ENCODE measurements at places on chromosomes 4 and X. TPM values are rescaled to one million over a fixed set of nuclear protein-coding genes. Genes with fewer than 3 reads are reported as not detected.

Gene TSPAN6
- total RNA-seq, result 2.3 TPM

DNA sequence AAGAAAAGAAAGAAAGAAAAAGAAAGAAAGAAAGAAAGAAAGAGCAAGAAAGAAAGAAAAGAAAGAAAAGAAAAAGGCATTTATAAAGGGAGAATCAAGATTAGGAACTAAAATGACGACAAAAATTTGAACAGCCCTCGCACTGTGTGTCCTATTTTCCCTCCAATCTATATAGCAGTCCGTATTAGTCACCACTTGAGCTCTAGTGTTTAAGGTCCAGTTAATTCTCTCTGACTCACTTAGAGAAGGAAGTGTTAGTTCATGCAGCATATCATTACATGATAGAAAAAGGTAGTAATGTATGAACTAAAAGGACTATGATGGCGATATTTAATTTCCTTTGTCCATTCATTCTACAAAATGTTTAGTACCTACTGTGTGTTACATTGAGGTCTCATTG lies 122.7 kb downstream of the CBLL2 start:
- no peaks in the 10 kb centered on the region for H3K36me3 ChIP-seq
- no peak overlapping the region for H3K4me3 ChIP-seq
- H3K27ac ChIP-seq, result no peak overlapping the region
- DNase-seq, result no peak

DNA sequence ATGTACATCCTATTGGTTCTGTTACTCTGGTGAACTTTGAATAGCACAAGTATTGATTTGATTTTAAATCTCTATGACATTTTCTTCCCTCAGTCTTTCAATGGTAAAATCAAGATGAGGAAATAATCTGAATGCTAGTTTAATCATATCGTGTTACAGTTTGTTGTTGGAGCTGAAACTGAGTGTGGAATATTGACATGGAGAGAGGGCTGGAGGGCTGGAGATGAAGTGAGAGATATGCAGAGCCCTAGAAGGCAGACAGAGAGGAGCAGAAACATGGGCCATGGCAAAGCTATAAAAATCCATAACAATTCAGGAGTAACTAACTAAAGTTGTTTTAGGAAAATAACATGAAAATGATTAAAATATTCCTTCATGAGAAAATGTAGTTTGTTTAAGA lies 141.1 kb downstream of the BANK1 start:
- H3K36me3 ChIP-seq, result no peaks in the 10 kb centered on the region
- no peak overlapping the region for H3K27ac ChIP-seq
- DNase-seq, result no peak
- no peak overlapping the region for H3K4me3 ChIP-seq

DNA sequence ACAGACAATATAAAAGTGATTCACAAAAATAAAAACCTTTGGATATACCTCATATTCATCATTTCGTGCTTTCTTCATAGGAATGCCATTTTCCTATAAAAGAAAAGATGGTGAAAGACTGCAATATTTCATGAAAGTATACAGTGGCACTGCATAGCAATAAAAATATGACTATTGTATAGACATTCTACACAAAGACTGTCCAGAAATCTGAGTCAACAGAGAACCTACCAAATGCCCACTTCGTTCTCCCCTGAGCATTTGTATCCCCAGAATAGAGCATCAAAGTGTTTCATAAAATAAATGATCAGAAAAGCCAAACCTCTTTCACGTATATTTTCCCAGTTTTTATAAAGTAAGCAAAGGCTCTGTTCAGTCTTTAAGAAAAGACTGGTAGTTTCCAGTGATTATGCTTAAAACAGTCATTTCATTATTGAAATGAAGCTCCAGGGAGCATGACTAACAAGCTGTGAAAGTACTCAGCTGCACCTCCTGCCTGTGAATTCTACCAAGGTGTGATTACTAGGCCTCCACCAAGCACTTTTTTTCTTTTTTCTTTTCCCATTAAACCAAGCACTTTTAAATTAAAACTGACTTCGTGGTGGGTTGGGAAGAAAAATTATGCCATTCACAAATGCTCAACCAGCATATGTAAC lies 20.2 kb downstream of the PPA2 start:
- no peak overlapping the region for H3K27ac ChIP-seq
- H3K27me3 ChIP-seq, result no peaks in the 10 kb centered on the region
- no peak overlapping the region for H3K4me3 ChIP-seq
- H3K4me1 ChIP-seq, result no peaks in the 10 kb centered on the region

Gene CYSLTR1
- total RNA-seq, result 0.37 TPM

Gene IL21
- not detected for total RNA-seq

DNA sequence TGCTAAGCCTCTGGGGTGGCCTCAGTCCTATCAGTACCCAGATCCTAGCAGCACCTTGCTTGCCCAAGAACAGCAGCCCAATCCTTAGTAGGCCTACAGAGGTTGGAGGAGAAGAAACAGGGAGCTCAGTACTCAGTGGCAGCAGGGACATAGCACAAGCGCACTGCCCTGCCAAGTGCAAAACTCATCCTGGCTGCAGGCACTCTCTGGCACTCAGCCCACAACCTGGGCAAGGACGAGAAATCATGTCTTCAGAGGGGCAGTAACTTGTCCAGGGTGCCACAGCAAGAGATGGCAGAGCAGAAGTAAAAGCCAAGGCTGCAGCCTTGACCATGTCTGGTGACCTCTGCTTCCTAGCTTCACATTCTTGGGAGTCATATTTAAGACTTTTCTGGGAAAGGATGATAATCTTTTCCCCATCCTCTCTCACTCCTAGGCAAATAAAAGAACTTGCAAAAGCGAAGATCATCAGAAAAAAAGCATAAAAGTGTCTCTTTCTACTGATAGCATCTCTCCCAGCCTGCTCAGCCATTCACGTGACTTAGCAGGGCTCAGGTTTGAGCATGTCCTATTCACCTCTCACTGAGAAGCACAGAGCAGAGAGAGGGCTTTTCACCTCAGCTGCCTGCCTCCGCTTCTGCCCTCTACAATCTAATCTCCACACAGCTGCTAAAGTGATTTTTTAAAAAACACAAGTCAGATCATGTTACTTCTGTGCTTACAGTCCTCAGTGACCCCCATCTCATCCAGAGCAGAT lies 37.2 kb upstream of the MAGEA4 start:
- H3K36me3 ChIP-seq, result no peaks in the 10 kb centered on the region
- no peak overlapping the region for H3K4me3 ChIP-seq
- H3K27me3 ChIP-seq, result no peaks in the 10 kb centered on the region
- H3K27ac ChIP-seq, result no peak overlapping the region
- DNase-seq, result no peak

Gene PHOX2B
- not detected for total RNA-seq

GRCh38 chr4:5184606-5185005 lies 133.3 kb downstream of the STK32B start:
- H3K4me1 ChIP-seq, result no peaks in the 10 kb centered on the region
- H3K27me3 ChIP-seq, result no peaks in the 10 kb centered on the region
- H3K36me3 ChIP-seq, result no peaks in the 10 kb centered on the region
- no peak overlapping the region for H3K4me3 ChIP-seq
